ENCODE measurements at places on chromosomes 2 and 18.
A peak's percentile ranks its signal among the peaks of the same experiment; 100 is the strongest.

- DNase-seq, result peak; percentile 61
Measured at GRCh38 chr2:10658041-10658913, 31.5 kb downstream of the NOL10 start.

DNA sequence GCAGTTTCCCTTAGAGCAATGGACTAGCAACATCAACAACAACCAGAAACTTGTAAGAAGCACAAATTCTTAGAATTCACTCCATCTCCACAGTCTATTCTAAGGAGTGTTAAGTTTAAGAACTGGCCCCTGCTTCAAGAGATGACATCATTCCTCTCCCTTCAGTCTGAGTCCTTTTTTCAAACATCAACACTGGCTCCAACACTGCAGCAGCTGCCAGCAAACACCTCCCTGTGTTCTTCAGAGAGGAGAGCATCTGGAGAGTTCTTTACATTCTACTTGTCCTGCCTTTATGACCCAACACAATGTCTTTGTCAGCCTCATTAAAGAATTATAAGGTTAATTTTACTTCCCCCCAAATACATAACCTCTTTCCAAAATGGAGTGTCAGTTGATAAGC, 122.3 kb downstream of the HNMT start:
- peak; percentile 27 for DNase-seq

DNA sequence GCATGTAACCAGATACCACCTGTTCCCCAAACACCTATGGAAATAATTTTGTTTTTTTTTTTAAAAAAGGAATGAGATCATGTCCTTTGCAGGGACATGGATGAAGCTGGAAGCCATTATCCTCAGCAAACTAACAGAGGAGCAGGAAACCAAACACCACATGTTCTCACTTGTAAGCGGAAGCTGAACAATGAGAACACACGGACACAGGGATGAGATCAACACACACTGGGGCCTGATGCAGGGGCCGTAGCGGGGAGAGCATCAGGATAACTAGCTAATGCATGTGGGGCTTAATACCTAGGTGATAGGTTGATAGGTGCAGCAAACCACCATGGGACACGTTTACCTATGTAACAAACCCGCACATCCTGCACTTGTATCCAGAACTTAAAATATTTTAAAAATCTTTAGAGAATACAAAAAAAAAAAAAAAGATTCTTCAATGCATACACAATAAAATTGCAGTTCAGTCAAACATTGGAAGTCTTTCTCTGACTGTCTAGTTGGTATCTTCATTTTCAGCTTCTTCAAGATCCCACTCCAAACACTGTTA, 11.6 kb upstream of the CASP10 start:
- no peak for DNase-seq

DNA sequence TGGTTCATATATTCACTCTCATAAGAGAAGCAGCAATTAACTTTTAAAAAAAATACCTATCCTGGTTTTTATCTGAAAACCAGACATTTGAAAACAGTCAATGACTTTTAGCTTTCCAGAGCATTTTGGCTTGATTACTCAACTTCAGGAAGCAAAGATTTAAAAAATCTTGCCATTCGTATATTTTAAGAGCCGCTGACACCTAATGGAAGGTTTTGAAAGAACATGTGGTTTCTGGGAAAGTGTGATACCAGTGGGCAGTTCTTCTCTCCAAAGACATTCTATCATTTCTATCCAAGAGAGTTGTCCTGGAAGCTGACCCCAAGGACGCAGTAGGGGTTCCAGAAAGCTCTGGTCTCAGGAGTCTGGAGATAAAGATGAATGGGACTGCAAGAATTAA, 234.7 kb downstream of the TTC32 start:
- no peak for DNase-seq

GRCh38 chr2:49770919-49771318, 616.6 kb upstream of the FSHR start:
- peak; percentile 66 for DNase-seq

DNA sequence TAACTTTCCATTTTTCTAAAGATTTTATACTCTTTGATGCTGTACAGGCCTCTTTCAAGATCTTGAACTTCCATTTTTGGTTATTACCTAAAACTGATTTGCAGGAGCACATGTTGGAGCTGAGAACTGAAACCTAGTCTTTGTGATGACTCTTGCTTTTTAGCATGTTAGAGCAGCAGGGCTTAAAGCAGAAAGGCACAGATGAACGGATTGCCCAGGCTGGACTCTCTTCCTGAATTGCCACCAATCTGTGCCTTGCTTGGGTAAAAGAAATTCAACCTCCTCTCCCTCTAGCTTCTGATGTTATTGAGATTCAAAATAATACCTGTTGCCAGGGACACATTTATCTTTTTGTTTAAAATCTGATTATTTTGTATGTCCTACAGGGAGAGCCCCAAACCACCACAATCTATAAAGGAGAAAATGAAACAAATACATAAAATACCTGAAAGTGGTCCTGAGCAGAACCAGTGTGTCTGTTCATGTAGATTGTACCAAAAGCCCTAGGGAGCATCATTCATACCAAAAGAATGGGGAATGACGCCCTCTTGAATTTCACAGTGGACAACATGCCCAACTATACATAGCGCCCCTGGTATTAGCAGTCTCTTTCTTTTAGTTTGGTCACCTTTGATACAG, 277.0 kb upstream of the MAP2 start:
- peak; percentile 8 for DNase-seq

GRCh38 chr18:34971313-34971712, 69.9 kb upstream of the MAPRE2 start:
- DNase-seq, result no peak

GRCh38 chr2:71697106-71698004, 244.0 kb downstream of the DYSF start:
- DNase-seq, result peak; percentile 78

DNA sequence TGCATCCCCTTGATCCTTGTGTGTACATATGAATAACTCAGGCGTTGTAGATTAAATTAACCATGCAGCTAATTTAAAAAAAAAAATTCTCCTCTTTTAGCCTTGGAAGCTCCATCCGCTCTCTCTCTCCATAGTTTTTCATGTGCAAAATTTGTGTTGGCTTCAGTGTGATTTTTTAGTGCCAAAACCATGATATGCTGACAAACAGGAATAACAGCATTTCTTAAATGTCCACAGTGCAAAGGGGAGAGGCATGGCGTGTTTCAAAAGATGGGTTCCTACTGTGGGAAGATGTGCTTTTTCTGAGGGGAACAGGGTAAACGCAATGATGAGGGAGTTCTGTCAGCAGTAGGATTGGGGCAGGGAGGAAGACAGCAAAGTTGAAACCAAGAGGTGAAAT, 247.0 kb downstream of the ICOS start:
- DNase-seq, result no peak

GRCh38 chr18:1244397-1245122, 339.9 kb downstream of the ADCYAP1 start:
- no peak for DNase-seq

DNA sequence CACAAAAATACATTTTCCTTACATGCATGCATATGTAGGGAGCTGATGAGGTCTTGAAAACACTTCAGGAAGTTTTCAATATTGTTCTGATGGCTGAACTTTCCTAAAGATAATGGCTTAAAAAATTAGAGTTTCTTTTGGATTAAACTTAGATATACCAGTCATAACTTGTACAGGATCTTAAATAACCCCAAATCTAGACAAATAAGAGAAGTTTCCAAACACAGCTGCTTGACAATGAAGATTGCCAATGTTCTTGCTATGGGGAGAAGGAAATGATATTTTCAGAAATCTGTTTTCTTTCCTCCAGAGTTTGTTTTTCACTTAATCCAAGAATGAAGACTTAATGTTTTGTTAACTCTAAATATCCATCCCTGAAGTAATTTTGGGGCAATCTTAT, 54.6 kb upstream of the SPTBN1 start:
- no peak for DNase-seq
